CMK (cell line): ENCODE measurements at places on chromosomes 11 and 22.

- DNase-seq = no peak
Observed at GRCh38 chr22:28506150-28506535, 173.5 kb downstream of the TTC28 start.

DNA sequence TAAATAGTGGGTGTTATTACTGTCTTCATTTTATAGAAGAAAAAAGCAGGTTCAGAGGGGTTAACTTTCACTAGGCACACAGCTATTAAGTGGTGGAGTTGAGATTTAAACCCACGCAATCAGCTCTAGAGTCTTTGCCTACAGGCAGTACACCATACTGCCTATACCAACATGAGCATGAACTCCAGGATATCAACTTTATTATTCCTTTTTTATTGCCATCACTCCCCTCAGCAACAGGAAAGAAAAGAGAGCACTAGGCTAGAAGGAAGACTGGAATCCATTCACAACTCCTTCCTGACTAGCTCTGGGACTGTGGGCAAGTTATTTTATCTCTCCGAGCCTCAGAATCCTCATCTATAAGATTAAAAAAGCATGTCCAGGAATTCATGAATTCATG, 58.7 kb upstream of the FSHB start:
- no peak for DNase-seq

DNA sequence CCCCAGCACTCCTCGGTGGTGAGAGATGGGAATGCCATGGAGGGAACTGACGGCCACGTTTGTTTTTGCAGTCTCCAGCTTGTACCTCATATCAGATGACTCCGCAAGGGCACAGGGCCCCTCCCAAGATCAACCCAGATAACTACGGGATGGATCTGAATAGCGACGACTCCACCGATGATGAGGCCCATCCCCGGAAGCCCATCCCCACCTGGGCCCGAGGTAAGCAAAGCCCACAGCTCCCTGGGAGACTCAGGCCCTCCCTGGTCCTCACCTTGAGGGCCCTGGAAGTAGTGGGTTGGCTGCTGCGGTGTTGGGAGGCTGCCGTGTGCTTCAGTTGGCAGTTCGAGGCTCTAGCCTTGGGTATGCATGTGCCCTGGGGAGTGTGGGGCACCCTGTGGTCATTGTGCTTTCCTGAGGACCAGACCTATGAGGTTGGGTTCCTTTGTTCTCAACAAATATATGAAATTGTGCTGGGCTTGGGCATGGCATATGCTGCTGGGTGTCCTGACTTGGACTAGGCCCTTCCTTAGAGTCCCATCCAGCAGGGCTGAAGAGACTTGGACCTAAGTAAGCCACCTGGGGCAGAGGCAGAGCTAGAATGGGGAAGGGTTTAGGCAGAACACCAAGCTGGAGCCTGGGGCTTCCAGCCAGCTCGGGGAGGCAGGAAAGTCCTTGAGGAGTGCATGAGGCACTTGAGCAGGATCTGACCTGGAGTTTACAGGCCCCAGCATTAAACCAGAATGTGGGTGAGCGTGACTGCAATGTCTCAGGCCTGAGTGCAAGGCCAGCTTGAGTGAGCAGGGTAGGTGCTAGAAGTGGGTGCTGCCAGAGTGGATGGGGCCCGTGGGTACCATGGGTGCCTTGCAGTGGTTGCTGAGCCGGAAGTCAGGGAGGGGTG, 26.4 kb downstream of the INCENP start:
- DNase-seq = no peak

DNA sequence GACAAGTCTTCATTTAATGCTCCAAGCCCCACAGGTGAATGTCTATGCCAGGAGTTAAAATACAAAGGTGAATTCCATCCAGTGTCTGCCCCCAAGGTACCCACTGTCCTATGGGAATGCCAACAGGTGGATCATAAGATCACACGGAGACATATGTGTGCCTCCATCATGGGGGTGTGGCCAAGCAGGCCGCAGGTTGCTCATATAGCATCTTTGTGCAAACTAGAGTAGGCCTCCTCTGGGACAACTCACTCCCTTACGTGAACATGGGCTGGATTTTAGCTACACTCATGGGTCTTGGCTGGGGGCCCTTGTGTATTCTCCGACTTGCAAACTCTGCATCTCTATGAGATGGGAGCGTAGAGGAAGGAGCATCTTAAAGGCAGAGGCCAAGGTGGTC, 6.9 kb downstream of the NCF4 start:
- DNase-seq = no peak

DNA sequence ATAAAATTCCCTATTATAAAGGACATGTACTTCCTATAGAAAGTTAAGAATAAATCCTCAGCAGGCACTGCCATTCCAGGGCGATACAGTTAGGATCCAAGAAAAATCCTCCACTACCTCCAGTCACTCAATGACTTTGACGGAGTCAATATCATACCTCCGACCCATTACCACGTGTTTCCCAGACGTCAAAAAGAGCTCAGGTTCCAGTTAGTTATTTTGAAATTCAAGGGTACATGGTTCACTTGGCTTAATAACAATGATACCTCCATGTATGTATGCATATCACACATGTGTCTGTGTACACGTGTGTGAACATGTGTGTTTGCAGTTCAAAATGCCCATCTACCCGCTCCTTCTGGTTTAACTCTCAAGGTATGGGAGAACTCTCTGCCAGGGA, 189.2 kb downstream of the SHANK2 start:
- DNase-seq = no peak

DNA sequence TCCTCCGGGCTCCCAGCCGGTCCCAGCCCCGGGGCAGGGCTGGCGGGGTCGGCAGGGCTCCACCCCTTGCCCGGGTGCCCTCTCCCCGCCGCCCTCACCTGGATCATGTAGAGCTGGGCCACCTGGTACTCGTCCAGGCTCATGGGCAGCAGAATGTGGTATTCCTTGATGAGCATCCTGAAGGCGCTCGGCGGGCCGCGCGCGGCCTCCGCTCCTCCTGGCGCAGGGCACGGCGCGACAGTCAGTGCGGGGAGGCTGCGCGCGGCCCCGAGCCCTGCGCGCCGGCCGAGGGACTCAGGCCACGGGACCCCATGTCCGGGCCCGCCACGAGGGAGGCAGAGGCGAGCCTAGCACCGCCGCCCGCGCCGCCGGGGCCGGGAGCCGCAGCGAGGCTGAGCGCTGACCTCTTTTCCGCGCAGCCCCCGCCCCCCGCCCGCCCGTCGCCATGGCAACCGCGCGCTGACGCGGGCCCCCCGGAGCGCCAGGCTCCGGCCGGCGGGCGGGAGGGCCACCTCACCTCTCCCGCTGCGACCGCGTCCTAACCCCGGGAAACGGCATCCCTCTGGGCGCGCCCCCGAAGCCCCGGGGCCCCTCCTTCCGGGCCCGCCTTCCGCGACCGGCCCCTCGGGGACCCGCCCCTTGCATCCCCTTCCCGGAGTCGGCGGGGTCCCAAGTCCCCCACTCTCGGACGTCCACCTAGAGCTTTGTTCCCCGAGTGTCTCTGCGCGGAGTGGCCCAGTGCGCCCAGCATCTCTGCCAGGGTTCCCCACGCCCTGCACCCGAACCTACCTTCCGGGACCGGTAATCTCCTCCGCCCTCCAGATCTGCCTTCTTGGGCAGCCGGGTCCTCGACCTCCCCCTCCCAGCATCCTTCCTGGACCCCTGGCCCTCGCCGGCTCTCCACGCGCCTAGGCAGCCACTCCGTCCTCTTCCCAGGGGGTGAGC, 886 bp downstream of the PITPNM1 start:
- no peak for DNase-seq

DNA sequence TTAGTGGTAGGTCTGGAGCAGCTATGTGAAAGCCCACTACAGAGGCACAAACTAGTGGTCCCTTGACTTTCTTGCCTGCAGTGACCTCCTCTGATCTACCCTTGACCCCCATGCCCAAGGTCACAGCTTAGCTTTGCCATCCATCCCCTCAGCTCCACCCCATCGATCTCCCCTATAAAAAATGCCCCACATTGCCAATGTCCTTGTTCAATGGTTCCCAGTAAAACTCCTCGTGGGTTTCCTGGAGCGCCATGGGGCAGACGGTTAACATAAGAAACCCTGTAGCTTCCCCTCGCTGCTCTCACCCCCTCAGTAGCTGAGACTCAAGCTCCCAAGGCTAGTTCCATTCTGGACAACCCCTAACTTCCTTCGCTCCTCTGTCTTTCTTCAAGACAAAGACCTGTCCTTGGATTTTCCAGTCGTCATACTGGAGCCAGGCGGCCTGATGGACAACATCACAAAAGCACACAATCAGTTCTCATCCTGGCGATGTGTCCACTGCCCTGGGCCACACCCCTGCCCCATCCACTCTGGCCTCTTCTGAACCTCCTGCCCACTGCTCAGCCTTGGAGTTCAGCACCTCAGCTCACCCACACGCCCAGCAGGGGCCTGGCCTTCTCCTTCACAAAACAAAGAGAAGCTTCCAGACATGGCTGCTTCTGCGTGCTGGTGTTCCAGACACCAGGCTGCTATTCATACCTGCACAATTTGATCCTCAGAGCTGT, 1429.3 kb downstream of the BRD1 start:
- no peak for DNase-seq

DNA sequence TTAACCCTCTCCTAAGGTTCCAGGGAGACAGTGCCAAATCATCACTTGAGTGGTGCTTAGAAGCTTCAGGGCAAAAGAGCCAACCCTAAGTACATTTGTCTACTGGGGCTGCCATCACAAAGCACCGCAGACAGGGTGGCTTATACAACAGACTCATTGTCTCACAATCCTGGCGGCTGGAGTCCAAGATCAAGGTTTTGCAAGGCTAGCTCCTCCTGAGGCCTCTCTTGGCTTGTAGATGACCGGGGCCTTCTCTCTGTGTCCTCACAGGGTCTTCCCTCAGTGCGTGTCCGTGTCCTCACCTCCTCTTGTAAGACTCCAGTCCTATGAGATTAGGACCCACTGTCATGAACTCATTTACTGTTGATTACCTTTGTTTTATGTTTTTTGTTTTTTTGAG, 34.1 kb upstream of the CD81 start:
- DNase-seq = no peak

DNA sequence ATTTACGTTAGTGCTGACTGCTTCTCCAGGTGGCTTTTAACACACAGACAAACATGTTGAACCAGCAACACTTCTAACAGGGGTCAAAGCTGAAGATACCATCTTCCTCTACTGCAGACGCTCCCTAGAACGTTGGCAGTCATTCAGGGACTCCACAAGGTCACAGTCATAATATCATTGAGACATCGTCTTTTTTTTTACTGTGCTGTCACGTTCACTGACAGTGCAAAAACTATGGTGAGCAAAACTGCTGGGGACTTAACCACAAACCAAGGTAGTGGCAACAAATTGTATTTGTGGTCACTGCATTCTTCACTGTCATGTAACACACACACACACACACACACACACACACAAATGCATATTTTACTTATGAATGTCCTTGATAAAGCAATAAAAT, 244.9 kb downstream of the CASP12 start:
- peak; percentile 17 for DNase-seq

DNA sequence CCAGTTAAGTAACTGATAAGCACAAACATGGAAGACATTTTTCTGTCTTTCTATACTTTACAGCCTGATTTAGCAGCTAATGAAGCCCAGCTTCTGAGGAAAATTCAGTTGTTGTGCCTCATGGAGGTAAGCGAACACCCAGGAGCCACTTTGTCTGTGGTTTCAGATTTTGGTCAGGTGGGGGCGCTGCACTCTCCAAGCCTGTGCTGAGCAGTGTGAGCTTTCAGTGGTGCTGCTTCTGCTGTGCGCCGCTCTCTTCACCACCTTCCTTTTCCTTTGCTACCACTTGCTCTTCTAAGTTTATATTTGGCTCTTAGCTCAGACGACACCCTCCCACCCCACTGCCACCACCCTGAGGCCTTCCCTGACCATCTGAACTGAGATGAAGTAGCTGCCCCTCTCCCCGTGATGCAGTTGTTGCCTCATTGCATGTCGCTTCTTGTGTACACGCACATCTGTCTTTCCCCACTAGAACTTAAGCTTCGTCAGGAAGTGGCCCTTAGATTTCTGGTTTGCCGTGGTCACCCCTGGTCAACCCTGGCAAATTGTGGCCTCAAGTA, 14.0 kb downstream of the PSMD13 start:
- DNase-seq = no peak

- DNase-seq = no peak
Observed at GRCh38 chr11:46888636-46889035, 29.7 kb downstream of the LRP4 start.

DNA sequence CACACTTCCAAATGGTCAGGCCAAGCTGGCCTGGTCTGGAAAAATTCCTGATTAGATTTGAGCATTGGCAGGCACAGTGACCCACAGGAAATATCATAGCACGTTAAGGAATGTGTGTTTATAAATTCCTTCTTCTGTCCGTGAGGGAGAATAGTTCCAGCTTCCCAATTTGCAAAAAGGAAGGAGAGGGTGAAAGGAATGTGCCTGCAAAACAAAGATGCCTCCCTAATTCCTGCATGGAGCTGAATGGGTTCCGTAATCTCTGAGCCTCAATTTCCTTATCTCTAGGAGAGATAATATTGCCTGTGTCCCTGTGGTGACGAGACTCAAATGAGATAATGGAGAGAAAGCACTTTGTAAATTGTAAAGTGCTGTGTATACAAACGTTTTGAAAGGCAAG, 105.1 kb downstream of the FEZ1 start:
- no peak for DNase-seq

GRCh38 chr11:8223513-8223900, 40.2 kb downstream of the LMO1 start:
- no peak for DNase-seq
